ENCODE measurements at places on chromosomes 1 and 21.

DNA sequence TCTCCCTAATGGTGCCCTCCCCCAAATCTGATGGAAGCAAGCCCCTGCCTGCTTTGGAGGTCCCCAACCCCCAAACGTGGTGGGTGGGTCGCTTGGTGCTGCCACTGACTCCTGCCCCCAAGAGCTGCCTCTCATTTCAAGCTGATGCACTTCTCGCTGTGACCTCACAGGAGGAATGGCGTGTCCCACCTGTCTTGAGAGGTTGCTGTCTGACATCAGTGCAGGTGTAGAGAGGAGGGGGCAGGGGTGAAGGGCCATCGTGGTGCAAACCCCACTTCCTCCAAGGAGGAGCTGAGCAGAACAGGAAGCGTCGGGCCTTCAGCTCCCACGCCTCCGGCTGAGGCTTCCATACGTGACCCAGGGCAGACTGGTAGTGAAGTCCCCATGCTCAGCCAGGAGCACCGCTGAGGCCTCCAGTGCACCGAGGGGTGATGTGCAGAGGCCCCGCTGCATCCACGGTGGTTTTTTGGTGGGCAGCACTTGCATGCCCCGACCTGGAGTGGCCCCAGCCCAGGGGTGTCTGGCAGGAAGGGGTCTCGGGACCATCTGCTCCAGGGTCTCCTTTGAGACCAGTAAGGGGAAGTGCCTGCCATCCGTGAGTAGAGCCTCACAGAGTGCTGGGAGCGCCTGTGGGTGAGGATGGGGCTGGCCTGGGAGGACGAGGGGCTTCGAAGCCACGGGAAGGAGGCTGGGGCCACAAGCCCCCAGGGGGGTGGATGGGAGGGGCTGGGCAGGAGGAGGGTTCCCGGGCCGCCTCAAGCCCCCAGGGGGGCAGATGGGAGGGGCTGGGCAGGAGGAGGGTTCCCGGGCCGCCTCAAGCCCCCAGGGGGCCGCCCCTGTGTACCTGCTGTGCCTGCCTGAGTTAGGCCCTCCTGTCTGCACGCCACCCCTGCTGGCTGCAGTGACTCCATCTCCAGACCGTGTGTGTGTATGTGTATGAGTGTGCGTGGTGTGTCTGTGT, 39.8 kb downstream of the WDR4 start:
- DNase-seq, result no peak

GRCh38 chr1:26317146-26317545, 612 bp upstream of the CD52 start:
- no peak for DNase-seq

DNA sequence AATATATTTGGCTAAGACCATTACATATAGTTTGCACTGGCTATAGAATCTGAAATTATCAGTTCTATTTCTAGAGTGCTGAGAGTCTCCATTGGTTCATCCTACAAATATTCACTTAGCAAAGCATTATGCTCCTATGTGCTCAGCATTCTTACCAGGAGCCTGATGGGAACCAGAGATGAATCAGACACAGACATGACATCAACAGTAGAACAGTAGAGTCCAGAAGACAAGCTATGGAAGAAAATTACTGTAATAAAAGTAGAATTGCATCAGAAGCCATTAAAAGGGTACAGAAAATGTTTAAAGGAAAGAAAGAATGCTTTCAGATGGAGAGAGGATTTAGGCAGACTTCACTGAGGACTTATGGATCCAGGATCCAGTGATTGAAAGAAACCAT, 271.7 kb upstream of the SNX7 start:
- no peak for DNase-seq

DNA sequence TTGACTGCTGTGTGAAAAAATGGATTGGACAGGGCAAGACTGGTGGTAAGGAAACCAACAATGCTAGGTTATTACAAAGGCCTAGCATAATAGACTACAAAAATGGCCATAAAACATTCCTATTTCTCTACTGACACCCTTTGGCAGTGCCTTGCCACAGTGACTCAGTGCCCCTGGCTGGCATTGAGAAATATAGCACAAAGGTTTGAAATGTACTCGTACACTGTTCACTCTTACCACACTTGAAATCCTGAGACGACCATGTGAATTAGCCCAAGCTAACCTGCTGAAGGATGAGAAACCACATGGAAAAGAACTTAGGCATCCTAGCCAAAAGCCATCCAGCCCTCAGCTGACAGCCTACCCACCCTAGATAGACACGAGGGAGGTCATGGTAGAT, 149.8 kb upstream of the PALMD start:
- no peak for DNase-seq

DNA sequence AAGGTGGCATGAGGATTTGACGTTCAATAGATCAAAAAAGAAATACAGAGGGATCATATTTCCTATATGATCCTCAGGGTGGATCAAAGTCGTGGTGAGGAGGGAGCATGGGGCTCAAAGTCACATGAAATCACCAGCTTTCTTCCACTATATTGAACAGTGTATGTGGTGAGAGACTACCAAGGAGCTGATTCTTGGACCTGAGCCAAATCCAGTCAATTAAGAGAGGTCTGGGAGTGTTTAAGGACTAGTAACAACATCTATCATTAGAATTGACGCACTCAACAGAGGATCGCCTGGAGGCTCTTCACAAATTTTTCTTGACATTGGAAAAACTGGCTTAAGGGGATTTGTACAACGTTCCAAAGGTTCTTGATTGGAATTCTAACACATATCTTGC, 267.7 kb upstream of the PROX1 start:
- no peak for DNase-seq

- no peak for DNase-seq
These were observed 143.9 kb downstream of the PHTF1 start for GRCh38 chr1:113615425-113615824.

DNA sequence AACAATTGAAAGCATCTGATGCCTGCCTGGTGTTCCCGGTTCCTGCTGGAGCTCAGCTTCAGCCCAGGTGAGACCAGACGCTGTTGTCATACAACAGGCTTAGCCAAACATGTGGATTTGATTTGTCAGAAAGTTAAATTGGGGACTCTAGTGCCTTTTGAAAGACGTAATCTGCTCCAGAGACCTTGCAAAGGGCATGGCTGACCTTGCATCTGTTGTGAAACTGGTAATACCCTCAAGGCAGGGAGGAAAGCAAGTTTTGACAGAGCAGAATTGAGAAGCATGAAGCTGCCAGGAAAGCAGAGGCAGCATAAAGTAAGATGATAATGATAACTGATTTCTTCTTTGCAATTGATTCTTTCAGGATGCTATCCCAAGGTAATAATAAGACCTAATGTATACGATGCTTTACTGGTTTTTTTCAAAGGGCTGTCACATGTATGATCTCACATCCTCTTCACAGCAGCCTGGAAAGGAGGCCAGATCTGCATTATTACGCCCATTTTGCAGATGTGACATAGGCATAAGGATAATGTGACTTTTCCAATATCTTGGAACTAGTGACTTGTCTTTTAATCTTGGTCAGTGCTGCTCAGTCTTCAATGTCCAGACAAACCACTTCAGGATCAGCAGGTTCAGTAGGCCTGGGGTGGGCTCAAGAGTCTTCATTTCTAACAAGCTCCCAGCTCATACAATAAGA, 24.7 kb upstream of the CNN3 start:
- DNase-seq, result no peak

DNA sequence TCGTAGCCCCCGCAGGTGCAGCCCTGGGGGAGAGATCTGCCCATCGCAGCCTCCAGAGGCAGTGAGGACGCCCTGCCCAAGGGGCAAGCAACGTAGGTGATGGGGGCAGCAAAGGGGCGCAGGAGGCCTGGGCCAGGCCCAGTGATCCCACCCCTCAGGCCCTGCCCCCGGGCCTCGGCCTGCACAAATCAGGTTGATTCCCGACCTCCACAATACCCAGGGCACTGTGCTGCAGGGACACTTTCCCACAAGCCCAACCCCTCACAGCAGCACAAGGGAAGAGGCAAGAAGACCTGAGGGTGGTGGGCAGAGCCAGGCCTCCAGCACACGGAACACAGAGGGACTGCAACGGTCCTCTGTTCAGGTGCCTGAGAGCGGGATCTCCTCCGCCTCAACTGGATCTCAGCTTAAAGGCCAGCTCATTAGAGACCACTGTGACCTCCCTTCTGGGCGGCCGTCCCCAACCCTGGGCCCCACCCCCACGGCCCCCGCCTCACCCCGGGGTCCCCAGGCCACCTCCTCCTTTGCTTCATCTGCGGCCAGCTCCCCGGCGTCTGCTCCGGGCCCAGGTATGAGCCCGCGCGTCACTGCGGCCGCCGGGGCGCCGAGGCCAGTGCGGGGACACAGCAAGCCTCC, 812 bp upstream of the ARF1 start:
- no peak for DNase-seq

GRCh38 chr1:12244078-12244477, 14.2 kb downstream of the VPS13D start:
- DNase-seq, result peak; percentile 23

DNA sequence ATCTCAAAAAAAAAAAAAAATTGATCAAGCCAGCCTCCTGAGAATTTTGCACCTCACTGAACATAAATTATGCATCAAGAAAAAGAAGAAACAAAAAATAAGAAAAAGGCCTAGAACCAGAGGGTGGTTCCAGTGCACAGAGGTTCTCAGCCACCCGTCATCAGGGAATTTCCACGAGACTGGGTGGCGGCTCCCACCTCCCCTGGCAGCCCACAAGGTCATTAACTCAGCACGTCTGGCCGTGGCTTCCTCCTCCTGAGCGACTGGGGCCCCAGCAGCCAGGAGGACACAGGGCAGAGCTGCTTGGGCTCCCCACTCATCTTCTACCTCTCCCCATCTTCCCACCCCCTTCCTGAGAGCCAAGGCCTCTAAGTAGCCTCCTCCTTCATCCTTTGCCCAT, 15.7 kb upstream of the TMEM51 start:
- DNase-seq, result peak; percentile 15

DNA sequence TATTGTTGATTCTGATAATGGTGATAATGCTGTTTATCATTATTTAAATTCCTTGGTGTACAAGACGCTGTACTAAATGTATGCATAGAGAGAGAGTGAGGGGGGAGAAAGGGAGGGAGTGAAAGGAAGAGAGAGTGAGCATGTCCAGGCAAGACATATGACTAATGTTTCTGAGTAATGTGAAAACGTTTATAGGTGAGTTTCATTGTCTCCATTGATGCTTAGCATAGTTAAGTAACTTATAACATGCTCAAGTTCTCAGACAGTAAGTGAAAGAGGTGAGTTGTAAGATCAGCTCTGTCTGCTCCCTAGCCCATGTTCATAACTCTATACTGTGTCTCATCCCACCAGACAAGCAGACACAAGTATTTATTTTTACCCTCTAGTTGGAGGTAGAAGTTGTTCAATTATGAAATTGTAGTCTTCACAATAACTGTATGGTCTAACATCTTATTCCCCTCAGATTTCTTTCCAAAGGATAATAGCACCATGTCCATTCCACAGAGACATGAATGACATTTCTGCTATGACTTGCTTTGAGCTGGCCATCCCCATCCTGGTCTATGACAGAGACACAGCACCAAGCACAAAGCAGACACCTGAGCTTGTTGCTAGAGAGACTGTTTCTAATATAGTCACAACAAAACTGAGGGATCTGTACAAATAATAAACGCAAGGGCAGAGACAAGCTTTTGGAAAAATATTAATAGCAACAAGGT, 285.1 kb downstream of the CACNA1E start:
- no peak for DNase-seq

- DNase-seq, result no peak
These were observed 30.5 kb upstream of the NRIP1 start for GRCh38 chr21:15095326-15095725.

DNA sequence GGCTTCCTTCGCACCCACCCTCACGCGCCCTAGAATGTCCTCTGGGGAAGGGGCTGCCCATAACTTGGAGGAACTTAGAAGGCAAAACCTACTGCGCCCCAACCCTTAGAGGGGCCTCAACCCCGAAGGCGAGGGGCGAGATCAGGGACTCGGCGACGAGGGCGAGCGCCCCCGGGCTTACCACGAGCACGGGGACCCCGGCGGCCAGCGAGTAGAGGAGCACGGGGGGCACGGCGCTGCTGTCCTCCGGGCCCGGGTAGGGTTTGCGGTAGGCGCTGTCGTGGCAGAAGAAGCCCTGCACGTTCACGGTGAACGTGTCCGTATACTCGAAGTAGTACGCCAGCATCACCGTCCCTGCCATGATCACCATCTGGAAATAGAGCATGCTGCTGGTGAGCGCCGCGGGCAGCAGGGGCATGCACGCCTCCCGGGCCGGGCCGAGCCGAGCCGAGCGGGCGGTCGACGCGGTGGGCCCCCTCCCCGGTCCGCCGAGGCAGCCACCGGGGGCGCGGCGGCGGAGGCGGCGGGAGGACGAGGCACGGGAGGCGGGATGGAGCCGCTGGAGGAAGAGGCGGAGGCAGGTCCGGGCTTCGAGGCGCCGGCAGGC, 304 bp downstream of the PLPPR5 start:
- no peak for DNase-seq

GRCh38 chr1:54965624-54966340, 14.6 kb upstream of the TMEM61 start:
- DNase-seq, result peak; percentile 17

- no peak for DNase-seq
These were observed 72.4 kb downstream of the ABCA4 start for GRCh38 chr1:94048413-94049164.

DNA sequence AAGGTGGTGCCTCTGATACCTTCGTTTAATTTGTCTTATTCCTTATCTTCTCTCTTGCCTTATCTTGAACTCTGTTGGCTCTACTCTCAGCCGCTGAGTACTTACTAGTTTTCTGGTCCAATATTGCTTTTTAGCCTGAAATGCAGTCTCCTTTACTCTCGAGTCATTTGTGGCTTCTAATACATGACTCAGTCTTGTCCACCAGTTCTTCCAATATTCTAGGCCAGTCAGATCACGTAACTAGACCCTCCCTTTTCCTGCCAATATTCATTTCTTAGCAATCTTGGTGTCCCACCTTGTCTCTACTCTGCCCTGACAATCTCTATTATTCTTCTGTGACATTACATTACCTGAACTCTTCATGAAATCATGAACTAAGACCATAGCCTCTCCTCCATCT, 555.8 kb downstream of the DPYD start:
- DNase-seq, result no peak

GRCh38 chr1:108961752-108962486, 1.4 kb downstream of the CLCC1 start:
- DNase-seq, result no peak

DNA sequence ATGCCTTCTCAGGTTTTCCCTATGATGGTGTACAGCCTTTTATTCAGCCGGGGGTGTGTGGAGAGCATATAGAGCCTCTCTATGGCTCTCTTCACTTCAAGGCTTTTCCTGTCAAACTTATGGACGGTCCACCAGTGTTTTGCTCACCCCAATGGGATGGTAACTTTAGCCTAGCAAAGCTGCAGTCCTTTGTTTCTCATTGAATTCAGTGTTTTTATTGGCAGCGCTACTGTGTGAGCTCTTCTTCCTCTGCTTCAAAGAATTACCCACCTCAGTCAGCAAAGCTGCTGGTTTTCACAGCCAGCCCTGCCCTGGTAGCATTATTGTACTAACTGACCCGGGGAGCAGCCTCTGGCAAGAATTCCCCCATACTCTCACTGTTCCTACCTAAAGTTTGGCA, 145.3 kb upstream of the RRP15 start:
- no peak for DNase-seq

GRCh38 chr1:177464686-177465085, 293.9 kb downstream of the BRINP2 start:
- no peak for DNase-seq

- no peak for DNase-seq
These were observed 30.3 kb downstream of the INTS7 start for GRCh38 chr1:212004895-212005608.
